ENCODE measurements at places on chromosomes 6 and 20.

GRCh38 chr6:63537201-63537958 is 34.9 kb upstream of the LOC128125822 start:
- DNase-seq = no peak

GRCh38 chr6:19635728-19636127 is 201.4 kb upstream of the ID4 start:
- no peak for DNase-seq

DNA sequence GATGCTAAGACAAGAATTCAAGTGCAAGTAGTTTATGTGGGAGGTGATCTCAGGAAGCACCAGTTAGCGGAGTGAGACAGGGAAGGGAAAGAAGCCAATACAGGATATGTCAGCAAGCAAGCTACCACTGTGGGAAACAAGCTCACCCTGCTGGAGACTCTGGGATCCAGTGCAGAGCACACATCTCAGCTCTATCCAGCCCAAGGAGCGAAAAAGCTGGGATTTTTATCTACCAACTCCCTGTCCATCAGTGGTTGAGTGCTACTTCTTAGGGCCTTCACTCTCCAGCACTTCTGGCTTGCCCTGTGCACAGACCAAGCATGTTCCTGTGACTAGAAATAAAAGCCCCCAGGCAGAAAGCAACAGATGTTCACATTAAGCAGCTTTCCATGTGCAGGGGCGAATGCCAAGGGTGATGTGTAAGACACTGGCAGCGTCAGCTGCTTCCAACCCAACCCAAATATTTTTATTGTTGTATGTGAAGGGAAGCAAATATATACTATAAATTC is 10.8 kb upstream of the RNF24 start:
- no peak for DNase-seq

DNA sequence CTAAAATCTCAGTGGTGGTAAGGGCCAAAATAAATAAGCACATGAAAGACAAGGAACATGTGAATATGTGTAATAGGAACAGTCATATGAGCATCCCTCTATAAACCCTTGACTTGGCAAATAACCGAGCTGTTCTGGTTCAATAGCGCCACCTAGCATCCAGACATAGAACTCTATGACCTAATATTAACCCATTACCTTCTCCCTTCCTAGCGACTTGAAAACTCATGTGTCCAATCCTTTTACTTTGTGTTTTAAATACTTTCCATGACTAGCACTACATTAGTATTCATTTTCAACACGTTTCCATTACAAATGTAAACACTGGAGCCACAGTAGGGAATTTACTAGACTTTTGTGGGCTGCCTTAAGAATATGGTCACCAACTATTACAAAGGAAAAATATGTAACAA is 279.7 kb downstream of the UST start:
- DNase-seq = peak; percentile 27

- DNase-seq = no peak
Observed at GRCh38 chr6:21754891-21755290, 161.3 kb downstream of the SOX4 start.

DNA sequence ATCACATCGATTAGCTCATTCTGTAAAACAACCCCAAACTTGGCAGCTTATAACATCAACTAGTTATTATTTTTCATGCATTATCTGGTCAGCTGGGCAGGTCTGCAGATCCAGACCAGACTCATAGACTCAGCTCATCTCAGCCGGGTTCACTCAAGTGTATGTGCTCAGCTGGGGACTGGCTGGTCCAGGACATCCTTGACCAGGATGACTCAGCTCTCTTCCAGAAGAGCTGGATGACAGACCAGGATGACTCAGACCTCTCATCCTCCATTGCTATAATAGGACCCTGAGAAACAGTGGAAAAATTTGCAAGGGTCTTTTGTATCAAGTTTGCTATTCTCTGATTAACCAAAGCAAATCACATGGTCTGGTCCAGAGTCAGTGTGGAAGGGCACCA is 312.5 kb upstream of the PLCB4 start:
- DNase-seq = no peak

GRCh38 chr6:111837641-111838500 is 35.4 kb downstream of the FYN start:
- DNase-seq = peak; percentile 65

GRCh38 chr6:3650076-3650958 is 101.2 kb downstream of the PXDC1 start:
- DNase-seq = no peak

- DNase-seq = no peak
Observed at GRCh38 chr20:61353261-61354000, 101.4 kb downstream of the CDH4 start.

GRCh38 chr6:3267162-3267561 is 8.4 kb downstream of the PSMG4 start:
- no peak for DNase-seq

DNA sequence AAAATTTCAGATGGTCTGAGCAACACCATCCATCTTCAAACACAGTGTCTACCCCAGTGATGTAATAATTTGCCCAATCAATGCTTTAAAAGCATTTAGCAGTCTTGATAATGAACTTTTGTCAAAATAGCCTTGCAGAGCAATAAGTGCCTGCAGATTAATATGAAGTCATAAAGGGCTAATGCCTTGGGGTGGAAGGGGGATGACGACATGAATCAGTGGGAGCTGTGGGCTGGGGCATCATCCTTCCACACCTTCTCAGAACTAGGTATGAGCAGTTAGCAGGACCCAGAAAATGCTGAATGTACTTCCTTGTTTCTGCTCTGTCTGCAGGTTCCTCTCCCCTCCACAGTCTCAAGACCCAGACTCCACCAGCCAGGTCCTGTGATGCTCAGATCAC is 166.2 kb upstream of the MAFB start:
- DNase-seq = no peak

DNA sequence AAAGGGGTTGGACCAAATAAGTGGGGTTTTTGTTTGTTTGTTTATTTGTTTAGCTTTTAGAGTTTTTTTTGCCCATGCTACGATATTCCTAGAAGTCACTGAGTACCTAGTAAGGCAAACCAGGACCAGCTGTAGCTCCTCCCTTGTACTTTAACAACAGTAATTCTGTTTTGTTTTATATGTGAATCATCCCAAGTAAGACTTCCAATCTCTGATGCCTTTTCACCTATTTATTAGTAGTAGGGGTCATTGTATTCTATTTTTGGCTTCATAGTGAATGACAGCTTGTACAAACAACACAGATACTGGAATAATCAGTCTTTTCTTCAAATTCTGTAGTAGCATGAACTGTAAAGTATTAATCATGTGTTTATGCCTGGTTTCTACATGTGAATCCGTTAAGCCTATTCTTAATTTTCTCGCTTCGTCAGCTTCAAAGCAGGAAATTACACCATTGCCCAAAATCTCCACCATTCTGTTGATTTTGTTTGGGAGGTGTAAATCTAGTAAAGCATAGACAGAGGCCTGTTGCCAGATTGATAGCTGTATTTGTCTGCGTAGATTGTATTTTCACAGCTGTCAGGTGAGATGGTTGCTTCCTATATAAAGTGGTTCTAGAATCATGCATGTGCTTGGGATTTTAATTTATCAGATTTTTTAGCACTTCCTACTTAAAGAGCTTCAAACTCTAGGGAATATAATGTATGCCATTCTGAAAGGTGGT is 151.5 kb upstream of the FLRT3 start:
- no peak for DNase-seq

DNA sequence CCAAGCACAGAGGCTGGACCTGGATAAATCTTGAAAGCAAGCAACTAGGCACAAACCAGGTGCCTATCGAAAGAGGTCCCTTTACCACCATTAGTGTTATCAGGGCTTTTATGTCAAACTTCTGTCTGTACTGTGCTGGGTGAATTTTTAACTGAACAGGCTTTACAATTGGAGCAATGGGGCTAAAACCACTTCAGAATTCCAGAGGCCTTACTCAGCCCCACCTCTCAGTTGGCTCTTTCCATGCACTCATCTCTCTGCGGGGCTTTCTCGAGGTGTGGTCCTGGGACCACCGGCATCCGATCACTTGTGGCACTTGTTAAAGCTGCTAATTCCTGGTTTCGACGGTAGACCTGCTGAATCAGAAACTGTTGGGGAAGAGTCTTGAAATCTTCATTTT is 232.5 kb downstream of the SOX4 start:
- no peak for DNase-seq

DNA sequence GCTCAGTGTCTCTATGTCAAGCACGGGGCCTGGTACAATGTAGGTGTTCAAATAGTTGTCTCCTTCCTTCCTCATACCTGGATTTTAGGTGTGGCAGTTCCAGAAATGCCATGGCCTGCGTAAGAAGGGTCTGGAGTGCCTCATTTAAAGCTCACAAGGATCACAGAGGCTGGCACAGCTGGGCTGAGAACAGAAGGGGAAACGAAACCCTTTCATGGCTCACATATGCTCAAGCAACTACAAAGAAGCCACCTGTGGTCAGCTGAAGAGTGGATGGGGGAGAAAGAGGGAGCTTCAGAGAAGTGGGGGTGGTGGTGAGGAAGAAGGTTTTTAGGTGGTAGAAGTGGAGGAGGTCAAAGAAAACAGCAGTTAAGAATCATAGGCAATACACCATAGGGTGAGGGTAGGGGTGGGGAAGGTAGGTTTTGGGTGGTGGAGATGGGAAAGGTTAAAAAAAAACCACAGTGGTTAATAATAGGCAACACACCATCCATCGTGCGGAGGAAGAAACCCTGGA is 17.0 kb upstream of the TOP1 start:
- no peak for DNase-seq

DNA sequence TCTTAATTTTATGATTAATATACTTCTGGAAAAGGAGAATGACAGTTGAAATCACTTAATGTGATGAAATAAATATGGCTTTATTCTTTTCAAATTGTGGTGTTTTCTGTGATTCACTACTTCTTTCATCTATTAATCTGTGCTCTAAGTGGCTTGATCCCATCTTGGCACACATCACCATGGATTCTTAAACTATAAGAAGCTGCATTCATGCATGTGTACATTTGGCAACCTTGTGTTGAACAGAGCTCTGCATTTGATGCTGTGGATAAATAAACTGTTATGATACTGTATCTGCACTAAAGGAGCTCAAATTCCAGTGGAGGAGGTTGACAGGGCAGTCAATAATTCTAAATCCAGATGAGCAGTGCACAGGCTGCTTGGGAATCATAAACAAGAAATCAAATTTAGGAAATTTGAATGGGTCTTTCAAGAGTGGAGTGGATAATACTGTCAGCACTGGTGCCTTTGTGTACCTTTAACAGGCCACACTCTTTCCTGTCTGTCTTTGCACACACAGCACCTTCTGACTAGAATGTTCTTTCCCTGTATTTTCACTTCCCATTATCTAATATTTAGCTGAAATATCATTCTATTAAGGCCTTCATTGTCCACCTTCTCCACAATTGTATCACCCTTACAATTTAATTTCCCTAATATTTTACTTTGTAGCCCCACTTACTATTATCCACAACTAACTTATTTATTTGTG is 252.9 kb downstream of the GRM1 start:
- DNase-seq = no peak
